A375 (cell line): ENCODE measurements at places on chromosomes 7 and 10. TPM values are rescaled to one million over a fixed set of nuclear protein-coding genes. Genes with fewer than 3 reads are reported as not detected.

ZNF777 gene
- 12.9 and 14.9 TPM in 2 replicates for total RNA-seq

WNT2 gene
- not detected in 2 replicates for total RNA-seq

CPA2 gene
- 0.48 TPM in 1 of 2 replicates, not detected in the other for total RNA-seq

COL28A1 gene
- 0.03 TPM in 1 of 2 replicates, not detected in the other for total RNA-seq

IFIT1B gene
- total RNA-seq, result not detected in 2 replicates

TAC1 gene
- 2.7 and 5.4 TPM in 2 replicates for total RNA-seq

CNTNAP2 gene
- total RNA-seq, result 0.57 and 0.69 TPM in 2 replicates

ATOH7 gene
- total RNA-seq, result 0.23 and 0.90 TPM in 2 replicates

MOGAT3 gene
- total RNA-seq, result not detected in 2 replicates

MPP7 gene
- 2.2 and 3.4 TPM in 2 replicates for total RNA-seq

PPIF gene
- total RNA-seq, result 50.2 and 57.8 TPM in 2 replicates

NKX2-3 gene
- total RNA-seq, result 0.13 TPM in 1 of 2 replicates, not detected in the other

LHFPL3 gene
- not detected in 2 replicates for total RNA-seq

PALD1 gene
- 1.4 and 1.6 TPM in 2 replicates for total RNA-seq

ZNF503 gene
- 2.3 and 3.2 TPM in 2 replicates for total RNA-seq

STAMBPL1 gene
- total RNA-seq, result 55.7 and 68.9 TPM in 2 replicates

EGFR gene
- total RNA-seq, result 11.5 and 12.6 TPM in 2 replicates

RAB19 gene
- total RNA-seq, result not detected in 2 replicates

OR13A1 gene
- not detected in 2 replicates for total RNA-seq

PVRIG gene
- not detected in 2 replicates for total RNA-seq

ZC3HAV1L gene
- 1.5 and 2.3 TPM in 2 replicates for total RNA-seq

SH2D4B gene
- total RNA-seq, result 0.03 and 0.30 TPM in 2 replicates

UNCX gene
- total RNA-seq, result not detected in 2 replicates

CADPS2 gene
- 14.3 and 14.6 TPM in 2 replicates for total RNA-seq

SPDYE6 gene
- total RNA-seq, result not detected in 2 replicates

GIMAP5 gene
- total RNA-seq, result not detected in 2 replicates

HOXA13 gene
- 0.11 and 0.26 TPM in 2 replicates for total RNA-seq

TMEM178B gene
- total RNA-seq, result 0.21 and 0.45 TPM in 2 replicates

CCDC126 gene
- total RNA-seq, result 4.0 and 6.5 TPM in 2 replicates

SORBS1 gene
- total RNA-seq, result 3.1 and 4.6 TPM in 2 replicates

KAT6B gene
- 10.3 and 17.0 TPM in 2 replicates for total RNA-seq

MMD2 gene
- not detected in 2 replicates for total RNA-seq

MYL10 gene
- 0.75 TPM in 1 of 2 replicates, not detected in the other for total RNA-seq

HACD1 gene
- total RNA-seq, result 17.4 and 22.0 TPM in 2 replicates

LBX1 gene
- total RNA-seq, result not detected in 2 replicates

DDX50 gene
- 33.4 and 43.0 TPM in 2 replicates for total RNA-seq

KMT2C gene
- total RNA-seq, result 36.8 and 40.0 TPM in 2 replicates

ITPRIP gene
- total RNA-seq, result 15.0 and 22.5 TPM in 2 replicates

MMRN2 gene
- total RNA-seq, result 4.1 and 6.3 TPM in 2 replicates

PIK3AP1 gene
- total RNA-seq, result 2.0 and 2.9 TPM in 2 replicates
